ENCODE measurements at places on chromosomes 7 and 10.

GRCh38 chr7:96987719-96988118, 17.6 kb upstream of the DLX6 start:
- DNase-seq: no peak

- no peak for DNase-seq
Observed at GRCh38 chr7:157458254-157458633, 121.4 kb downstream of the DNAJB6 start.

DNA sequence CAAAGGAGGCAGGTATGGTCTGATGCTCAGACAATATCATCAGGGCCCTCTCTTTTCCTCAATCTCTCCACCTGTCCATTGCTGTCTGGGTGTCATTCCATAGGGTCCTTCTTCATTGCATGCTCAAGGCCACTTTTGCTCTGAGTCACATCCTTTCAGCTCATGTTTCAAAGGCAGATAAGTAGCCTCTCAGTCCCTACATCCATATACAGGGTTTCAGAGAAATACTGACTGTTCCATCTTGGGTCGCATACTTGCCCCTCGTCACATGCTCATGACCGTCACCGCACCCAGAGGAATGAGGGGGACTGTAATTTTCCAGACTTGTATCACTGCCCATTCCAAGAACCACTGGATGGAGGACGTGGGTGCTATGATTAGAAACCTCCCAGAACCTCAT, 93.4 kb downstream of the FAM107B start:
- no peak for DNase-seq

- no peak for DNase-seq
Observed at GRCh38 chr7:3911685-3912084, 610.6 kb downstream of the SDK1 start.

DNA sequence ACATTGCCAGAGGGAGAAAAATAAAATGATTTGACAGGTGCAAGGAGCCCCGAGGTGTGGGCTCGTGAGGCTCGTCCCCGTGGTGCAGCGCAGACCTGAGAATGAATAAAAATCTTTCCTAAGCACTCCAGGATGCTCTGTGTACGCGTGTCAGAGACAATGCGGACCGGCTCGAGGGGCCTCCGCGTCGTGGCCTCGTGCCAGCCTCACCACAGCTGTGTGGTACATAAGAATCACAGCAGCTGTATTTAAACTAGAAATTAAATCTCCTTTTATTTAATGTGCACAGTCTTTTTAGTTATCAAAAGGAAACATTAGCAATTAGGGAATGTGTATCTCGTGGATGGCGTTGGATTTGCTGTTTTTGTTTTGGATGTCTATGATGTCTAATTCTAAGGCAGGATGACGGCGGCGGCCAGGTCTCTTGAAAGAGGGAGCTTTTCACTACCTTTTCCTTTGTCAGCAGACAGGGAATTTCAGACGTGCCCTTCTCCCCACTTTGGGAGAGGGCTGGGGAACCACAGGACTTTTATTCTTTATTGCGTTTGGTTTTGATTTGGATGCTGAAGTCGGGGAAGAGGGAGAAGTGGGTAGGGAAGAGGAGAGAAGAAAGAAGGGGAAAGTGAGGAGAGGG, 365.3 kb upstream of the SHH start:
- DNase-seq: peak; percentile 94

- DNase-seq: no peak
Observed at GRCh38 chr10:1643161-1643907, 94.0 kb downstream of the ADARB2 start.

GRCh38 chr10:3969876-3970666, 185.1 kb upstream of the KLF6 start:
- no peak for DNase-seq

DNA sequence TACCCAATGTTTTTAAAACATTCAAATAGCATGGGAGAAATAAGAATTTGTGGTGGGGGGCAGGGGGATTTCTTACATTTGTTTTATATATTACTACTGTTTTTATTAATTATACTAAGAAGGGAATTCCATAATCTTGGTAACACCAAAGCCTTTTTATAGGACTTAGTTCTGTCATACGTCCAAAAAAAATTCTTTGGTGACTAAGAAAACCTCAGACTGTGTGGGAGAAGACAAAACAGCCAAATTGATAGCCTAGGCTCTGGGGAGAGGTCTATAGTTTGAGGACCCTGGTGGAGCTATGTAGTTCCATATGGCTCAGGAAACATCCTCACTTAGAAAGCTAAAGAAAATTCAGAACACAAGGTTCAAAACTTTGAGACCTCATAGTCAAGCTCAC, 23.4 kb downstream of the ACSM6 start:
- no peak for DNase-seq

GRCh38 chr10:436013-436697, 253.3 kb downstream of the DIP2C start:
- DNase-seq: no peak

GRCh38 chr10:80100861-80101695, 22.6 kb downstream of the TMEM254 start:
- no peak for DNase-seq

- DNase-seq: no peak
Observed at GRCh38 chr7:123533929-123534382, 439 bp downstream of the IQUB start.

DNA sequence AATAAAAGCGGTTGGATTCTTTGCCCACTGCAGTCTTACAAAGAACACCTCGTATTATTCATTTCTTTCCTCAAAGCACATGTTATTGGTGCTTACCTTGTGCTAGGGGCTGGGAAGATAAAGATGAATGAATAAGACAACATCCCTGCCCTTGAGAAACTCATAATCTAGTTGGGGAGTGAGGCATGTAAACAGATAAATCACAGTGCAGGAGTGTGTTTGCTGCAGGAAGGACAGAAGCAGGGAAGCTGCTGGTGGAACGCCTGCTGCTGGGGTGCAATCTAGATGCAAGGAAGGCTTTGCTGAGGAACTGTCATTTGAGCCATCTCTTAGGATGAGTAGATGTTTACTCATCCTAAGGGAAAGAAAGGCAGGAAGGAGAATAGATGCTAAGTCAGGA, 135.6 kb downstream of the TMEM178B start:
- DNase-seq: peak; percentile 55

DNA sequence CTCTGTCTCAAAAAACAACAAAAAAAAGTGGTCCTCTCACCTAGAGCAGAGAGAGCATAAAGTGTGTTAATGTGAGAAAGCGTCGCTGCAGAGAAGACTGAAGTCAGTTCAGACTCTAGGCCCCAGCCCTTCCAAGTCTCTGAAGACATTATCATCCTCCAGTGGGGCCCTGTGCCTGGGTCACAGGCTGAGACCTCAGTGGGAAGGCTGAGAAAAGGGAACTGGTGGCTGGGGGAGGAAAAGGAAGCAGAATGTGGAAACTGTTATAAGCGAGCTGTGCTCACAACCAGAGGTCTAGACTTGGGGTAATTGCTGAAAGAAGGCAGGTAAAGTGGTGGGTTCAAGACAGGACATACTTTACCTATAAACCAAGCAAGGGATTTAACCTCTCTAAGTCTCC, 4.9 kb upstream of the RRP12 start:
- DNase-seq: no peak

- peak; percentile 90 for DNase-seq
Observed at GRCh38 chr7:11833431-11833830, 1.4 kb upstream of the THSD7A start.

DNA sequence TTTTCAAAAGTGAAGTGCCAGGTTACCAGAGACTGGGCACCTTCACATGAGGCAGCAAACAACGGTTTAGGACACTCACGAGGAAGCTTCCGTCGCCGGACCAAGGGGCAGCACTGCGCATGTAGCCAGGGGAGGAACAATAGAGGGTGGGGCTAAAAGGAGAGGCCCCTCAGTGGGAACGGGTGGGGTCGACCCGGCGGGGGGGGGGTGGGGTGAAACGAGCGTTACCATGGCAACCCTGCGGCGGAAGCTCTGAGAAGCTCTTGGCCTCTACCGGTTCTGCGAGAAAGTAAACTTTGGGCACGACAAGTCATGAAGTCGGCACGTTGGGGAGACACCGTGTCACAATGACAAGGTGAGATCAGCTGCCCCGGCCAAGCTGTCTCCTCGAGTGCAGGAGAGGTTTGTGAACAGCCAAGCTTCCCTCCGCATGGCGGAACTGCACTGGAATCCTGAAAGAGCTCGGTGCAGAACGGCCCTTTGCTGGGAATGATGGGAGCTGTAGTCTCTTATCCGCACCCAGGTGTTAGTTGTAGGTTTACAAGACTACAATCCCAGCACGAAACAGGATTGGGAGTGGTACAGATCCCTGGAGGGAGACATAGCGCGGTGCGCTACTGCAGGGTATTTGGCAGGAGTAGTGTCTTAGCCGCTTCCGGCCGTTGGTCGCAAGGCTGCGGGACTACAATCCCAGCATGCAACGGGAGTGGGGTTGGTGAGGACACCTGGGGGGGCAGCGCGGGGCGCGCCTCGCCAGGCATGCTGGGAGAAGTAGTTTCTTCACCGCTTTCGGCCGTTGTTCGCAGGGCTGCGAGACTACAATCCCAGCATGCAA, 72.8 kb upstream of the ZNF722 start:
- DNase-seq: no peak

GRCh38 chr10:130425881-130426435, 289.8 kb downstream of the GLRX3 start:
- no peak for DNase-seq

- DNase-seq: no peak
Observed at GRCh38 chr10:86538547-86538946, 17.0 kb upstream of the WAPL start.

GRCh38 chr7:25823571-25823970, 328.4 kb upstream of the NFE2L3 start:
- DNase-seq: no peak

DNA sequence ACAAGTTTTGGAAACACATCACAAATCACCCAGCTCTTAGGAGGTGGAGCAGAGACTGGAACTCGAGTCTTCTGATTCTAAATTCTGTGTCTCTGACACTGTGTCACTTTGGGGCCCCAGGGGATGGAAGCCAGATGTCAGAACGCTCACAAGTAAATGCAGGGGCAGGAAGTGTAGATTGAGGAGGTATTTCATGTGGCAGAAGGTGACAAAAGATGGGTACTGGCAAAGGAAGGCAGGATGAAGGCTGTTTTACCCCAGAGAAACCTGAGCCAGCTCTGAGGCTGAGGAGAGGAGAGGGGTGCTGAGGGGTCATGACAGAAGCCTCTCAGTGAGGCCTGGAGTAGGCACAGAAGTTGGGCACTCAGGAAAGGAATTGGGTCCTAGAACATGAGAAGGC, 6.0 kb upstream of the PURB start:
- no peak for DNase-seq

DNA sequence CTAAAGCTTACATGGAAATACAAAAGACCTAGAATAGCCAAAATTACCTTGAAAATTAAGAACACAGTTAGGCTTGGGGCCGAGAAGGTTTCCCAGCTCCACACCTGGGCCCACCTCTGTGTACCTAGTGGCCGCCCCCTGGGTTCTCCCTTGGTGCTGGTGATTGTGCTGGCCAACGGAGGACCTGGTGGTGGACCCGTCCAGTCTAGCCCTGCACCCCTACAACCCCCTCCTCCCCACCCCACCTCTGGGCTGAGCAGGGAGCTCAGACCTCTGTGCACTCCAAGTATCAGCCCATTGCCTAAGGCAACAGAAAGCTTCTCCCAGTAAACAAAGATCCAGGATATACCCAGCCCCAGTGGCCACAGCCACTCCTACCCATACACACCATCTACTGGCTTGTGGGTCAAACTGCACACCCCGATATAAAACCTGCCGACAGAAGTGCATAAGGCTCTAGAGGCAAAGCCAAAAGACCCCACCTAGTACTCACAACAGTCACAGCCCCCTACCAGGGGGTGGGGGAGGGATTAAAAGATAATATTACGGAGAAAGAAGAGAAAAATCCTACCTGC, 105.0 kb upstream of the DIP2C start:
- DNase-seq: peak; percentile 6

- DNase-seq: no peak
Observed at GRCh38 chr7:82816272-82816671, 346.4 kb downstream of the PCLO start.

GRCh38 chr10:13703101-13703818, 116.5 kb downstream of the PRPF18 start:
- no peak for DNase-seq

DNA sequence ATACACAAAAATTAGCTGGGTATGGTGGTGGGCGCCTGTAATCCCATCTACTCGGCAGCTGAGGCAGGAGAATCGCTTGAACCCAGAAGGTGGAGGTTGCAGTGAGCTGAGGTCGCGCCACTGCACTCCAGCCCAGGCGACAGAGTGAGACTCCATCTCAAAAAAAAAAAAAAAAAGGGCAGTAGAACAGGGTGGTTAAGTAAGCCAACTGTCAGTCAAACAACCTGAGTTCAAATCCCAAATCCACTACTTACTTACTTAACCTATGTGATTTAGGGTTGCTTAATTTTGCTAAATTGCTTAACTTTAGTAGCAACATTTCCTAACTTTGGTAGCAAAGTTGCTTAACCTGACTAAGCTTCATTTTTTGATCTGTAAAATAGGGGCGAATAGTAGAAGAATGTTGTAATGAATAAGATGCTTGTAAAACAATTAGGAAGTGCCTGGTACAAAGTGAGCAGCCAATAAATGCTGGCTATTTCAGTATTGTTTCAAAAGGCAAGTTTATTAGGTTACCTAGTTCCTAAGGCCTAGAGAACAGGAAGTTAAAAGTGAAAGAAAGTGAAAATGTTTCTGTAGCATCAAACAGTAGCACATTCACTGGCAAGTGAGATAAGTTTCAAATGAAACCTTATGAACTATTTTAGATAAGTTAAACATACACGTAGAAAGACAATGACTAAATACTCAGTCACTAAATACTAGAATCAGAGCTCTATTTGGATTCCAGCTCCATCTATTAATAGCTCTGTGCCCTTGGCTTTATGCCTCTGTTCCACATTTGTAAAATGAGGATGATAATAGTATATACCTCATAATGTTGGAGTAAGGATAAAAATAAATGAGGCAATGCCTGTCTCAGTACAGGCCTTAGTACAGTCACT, 64.3 kb downstream of the HOXA1 start:
- no peak for DNase-seq

DNA sequence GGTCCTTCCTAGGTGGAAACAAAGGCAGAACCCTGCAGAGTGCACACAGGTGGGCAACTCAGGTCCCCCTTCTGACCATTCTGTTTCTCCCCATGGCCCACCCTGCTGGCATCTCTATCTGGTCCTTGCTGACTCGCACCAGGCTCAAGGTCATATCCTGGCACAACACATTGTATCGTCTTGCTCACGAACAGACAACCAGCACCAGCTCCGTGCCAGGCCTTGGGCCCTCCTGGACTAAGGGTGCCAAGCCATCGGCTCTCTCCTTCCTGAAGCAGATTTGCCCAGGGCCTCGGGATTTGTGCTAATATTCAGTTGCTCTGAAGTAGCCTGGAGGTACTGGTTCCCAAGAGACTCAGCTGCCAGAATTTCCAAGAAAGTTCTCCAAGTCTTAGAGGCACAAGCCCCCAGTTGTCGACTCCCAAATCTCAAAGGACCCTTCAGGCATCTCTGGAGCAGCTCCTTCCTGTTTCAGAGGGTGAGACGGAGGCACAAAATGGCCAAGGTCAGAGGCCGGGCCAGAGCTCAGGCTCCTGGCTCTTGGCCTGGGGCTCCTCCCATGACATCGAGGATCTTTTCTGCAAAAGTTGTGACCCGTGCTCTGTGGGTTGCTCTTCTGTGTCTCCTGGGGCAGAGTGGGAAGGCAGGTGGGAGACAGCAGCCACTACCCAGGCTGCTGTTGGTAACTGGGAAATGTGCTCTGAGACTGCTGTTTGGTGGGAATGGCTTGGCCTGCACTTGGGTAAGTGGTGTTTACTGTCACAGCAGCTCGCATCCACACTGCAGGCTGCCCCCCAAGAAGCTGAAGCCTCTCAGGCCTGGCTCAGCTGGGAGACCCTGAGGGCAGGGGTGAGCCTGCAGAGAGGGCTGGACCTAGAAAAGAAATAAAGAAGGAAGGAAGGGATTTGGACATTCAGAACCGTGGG, 121.3 kb downstream of the RGS10 start:
- DNase-seq: no peak

Measured in NCI-H1417 (cell line).